COR-L47 (cell line): ENCODE measurements at places on chromosomes 11 and 22.
A peak's percentile ranks its signal among the peaks of the same experiment; 100 is the strongest.

- no peak for DNase-seq
Measured at GRCh38 chr22:42613872-42614301, 796 bp downstream of the POLDIP3 start.

GRCh38 chr11:110319501-110319900 is 23.1 kb upstream of the RDX start:
- DNase-seq, result no peak

GRCh38 chr22:25105817-25106650 is 93.6 kb upstream of the CRYBB3 start:
- DNase-seq, result no peak

DNA sequence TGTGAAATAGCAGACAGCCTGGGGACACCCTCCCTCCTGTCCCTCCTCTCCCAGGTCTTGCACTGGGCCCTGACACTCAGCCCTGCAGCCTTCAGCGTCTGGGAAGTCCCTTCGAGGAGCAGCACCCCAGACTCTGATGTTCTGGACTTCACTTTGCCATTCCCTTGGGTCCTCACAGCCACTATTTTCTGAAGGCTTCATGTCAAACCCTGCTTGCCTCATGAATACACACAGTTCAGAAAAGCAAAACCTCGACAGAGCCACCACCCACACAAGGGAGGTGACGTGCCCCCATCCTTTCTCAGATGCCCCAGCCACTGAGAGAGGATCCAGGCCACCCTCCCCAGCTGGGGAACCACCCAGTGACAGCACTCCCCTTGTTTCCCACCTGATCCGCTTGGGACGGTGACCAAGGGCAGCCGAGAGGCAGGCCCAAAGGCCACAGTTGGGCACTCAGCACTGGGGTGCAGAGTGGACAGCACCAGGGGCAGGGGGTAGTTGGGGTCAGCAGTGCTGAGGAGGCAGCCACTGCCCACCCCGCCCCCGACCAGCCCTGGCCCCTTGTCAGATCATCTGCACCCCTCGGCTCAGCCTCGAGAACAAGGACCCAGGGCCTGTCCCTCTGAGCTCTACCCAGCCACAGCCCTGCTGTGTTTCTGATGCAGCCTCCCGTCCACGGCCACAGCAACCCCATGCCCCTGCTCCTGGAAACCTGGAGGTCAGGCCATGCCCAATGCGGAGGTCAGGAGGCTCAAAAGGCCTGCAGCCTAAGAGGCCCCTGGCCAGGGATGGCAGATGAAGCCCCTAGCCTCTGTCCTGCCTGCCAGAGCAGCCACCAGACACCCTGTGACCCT is 3.1 kb upstream of the TNNT3 start:
- DNase-seq, result no peak

- DNase-seq, result no peak
Measured at GRCh38 chr11:8087756-8088155, 6.7 kb downstream of the TUB start.

DNA sequence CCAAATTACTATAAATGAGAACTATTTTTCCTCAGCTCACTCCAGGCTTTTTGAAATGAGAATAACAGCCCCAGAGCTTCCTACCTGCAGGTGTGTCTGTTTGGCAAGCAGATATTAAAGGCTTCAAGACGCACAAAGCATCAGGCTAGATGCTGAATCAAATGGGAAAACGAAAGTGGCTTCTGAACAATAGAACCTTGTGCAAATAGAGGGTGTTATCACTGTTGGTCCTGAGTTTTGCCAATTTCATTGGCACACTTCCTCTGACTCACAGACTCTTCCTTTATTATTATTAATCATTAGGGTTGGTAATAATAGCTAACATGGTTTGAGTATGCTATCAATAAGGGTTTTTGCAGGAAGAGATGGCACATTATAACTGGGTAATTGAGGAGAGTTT is 13.4 kb downstream of the SYT13 start:
- peak; percentile 47 for DNase-seq

GRCh38 chr22:23065069-23065451 is 5.3 kb upstream of the GNAZ start:
- no peak for DNase-seq

DNA sequence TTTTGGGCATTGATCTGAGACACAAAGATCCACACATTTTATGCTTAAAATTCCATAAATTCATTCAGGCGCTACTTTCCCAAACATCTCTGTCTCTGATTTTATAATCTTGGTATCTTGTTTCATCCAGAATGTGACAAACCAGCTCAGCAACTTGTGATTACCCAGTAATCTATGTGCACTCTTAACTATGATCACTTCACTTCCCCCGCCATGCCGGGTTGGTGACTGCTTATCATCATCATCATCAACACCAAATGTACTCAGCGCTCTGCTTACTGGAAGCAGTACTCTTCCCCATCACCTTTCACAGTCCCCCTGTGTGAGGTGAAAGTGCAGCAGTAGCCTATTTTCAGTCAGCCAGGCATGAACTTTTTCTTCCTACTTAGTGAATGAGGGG is 15.2 kb upstream of the MMP7 start:
- DNase-seq, result no peak

DNA sequence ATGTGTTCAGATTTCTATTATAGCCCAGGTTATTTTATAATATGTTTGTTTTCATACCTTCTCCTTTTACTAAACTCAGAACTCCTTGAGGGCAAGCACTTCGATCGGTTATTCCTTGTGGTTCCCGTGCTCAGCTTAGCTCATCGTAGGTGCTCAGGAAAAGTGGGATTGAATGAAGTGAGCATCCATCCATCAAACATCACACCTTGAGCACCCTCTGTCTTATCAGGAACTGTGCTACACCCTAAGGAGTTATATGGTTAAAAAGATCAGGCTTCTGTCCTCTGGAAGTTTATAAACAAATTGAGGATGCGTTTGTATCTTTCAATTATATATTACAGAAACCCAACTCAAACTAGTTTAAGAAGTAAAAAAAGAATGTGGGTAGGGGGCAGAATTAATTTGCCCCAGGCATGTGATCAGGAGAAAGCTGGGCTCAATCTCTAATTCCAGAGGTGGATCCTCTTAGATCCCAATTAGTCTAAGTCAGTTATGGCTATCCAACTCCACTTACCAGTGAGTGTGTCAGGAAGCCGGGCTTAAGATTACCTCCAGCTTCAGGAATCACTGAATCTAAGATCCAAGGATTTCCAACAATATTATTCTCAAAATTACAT is 59.9 kb upstream of the RRAS2 start:
- DNase-seq, result no peak

DNA sequence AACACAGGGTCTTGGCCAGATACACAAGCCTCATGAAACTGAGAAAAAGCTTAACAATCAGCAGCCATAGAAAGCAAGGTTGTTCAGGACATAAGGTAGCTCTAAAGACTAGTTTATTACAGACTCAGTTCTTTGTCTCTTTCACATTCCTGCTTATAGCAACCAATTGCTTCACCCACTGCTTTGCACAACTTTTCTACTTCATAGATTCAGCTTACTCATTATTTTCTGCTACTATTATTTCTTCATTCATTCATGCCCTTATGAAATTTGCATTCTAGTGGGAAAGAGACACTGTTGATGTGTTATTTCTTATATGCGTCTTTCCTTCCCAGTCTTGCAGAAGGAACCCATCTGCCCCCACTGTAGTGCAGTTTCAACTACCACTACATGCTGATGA is 4.7 kb downstream of the CCDC34 start:
- no peak for DNase-seq

- no peak for DNase-seq
Measured at GRCh38 chr11:4522752-4523151, 22.2 kb upstream of the OR52M1 start.

GRCh38 chr11:2459016-2459725 is 14.4 kb downstream of the KCNQ1 start:
- no peak for DNase-seq

DNA sequence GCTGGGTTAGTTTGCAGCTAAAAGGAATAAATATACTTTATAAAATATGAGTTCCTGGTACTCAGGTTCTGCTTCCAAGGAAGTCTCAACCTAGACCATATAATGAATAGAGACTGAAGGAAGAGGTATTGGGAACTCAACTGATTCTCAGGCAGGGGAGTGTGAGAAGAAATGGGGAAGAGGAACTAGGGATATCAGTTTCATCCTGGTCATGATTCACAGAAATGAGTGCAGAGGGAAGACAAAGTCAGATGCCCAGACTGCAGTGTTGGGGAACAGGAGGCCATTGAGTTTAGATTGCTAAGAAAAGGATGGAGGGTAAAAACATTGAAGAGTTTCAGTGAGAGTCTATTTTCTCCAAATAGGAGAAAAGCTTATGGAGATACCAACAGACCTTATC is 28.8 kb downstream of the PLAAT5 start:
- no peak for DNase-seq

- no peak for DNase-seq
Measured at GRCh38 chr22:31940506-31940905, 3.8 kb upstream of the YWHAH start.

- DNase-seq, result no peak
Measured at GRCh38 chr11:117874910-117875381, 1.5 kb downstream of the FXYD6 start.

GRCh38 chr11:63999349-64000025 is 13.2 kb downstream of the OTUB1 start:
- no peak for DNase-seq

DNA sequence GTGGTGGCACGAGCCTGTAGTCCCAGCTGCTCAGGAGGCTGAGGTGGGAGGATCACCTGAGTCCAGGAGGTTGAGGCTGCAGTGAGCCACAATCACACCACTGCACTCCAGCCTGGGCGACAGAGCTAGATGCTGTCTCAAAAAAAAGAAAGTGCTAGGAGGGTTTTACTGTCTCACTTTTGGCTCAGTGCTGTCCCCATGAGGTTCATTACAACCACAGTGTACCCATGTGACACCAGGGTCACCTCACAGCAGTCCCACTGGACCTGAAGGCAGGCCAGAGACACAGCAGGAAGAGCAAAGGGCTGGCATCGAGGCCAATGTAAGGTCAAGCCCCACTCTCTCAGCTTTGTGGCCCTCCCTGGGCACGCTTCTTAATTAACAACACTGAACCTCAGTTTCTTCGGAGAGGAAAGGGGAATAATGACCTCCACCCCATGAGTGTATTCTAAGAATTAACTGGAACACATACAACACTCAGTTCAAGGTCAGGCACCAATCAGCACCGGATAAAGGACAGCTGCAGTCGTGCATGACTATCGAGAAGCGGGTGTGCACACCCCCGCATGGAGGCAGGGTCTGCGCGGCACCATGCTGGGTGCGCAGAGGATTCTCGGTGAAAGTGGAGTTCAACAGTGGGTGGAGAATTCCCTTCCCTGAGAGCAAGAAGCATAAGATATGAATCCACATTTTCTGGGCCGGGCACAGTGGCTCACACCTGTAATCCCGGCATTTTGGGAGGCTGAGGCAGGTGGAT is 30.9 kb upstream of the BAIAP2L2 start:
- no peak for DNase-seq

DNA sequence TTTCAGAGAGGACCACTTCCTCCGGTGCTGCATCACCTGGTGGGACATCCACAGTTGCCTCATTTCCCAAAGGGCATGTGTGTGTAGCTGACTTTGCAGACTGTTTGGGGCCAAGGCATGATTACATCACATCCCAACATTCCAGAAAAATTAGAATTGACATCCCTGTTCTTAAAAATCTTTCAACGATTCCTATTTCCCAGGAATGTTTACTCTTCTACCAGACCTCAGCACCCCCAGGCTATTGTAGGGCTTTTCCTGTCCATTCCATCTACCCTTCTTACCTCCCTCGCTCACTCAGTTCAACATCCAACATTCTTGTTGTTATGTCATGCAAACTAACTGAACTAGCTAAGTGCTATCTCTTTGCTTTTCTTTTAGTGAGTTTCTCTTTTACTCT is 37.3 kb downstream of the PIWIL4 start:
- no peak for DNase-seq

DNA sequence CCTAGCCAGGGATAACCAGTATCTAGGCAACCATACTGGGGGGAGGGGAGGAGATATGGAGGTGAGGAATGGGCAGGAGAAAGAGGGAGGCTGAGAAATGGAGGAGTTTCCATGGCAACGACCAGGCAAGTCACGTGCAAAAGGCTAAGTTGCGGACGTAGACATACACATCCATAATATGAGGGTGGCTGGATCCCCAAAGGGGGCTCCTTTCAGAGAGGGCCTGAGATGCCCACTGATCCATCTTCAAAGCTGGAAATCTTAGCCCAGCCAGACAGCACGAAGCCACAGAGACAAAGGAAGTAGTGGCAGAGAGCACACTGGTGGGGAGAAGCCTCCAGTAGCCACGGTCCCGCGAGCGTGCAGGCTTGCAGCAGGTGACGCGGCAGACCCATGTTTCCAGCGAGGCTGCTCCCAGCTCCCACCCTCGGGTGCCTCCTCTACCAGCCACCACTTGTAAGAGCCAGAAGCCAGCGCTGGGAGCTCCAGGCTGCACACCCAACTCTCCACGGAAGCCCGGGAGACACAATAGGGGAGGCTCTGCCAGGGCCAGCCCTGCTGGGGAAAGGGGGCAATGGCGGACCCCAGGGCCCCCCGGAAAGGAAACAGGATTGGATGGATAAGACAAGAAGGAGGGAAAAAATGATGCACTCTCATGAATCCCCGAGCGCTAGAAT is 938 bp downstream of the FXYD6 start:
- peak; percentile 80 for DNase-seq

DNA sequence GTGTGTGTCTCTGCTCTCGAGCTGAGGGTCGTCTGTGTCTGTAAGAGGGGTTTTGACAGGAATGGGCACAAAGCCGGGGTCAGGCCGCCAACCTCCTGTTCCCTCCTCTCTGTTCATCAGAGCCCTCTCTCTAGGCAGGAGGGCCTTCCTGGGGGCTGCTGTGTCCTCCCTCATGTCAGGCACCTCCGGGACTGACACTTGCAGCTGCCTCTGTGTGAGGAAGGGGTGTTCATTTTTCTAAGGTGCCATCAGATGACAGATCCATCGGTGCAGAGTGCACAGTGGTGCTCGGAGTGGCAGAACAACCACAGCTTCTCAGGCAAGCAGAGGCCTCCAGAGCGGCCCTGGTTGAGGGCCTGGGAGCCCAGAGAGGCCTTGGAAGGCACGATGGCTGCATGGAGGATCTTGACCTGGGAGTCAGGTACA is 265.4 kb upstream of the B3GAT1 start:
- DNase-seq, result no peak

GRCh38 chr11:44726283-44727113 is at the start of gene TSPAN18:
TSS of gene TSPAN18 (plus strand) at chr11:44726962. CDS start at chr11:44906417, 179,455 bp downstream.
- no peak for DNase-seq

- peak; percentile 24 for DNase-seq
Measured at GRCh38 chr22:39135092-39135896, 17.2 kb downstream of the CBX7 start.

GRCh38 chr11:15178214-15178613 is 63.5 kb downstream of the INSC start:
- DNase-seq, result no peak

- DNase-seq, result peak; percentile 85
Measured at GRCh38 chr11:92978271-92979111, 9.0 kb downstream of the MTNR1B start.

- DNase-seq, result peak; percentile 91
Measured at GRCh38 chr22:36123673-36124630, 36.6 kb downstream of the APOL3 start.

- DNase-seq, result no peak
Measured at GRCh38 chr11:134916421-134917213, 504.6 kb upstream of the B3GAT1 start.

- no peak for DNase-seq
Measured at GRCh38 chr11:71214553-71215424, 37.6 kb downstream of the SHANK2 start.
